ENCODE measurements at places on chromosomes 5 and 9.
A peak's percentile ranks its signal among the peaks of the same experiment; 100 is the strongest.

GRCh38 chr5:54825005-54825404, 160.4 kb downstream of the ESM1 start:
- no peak for DNase-seq

DNA sequence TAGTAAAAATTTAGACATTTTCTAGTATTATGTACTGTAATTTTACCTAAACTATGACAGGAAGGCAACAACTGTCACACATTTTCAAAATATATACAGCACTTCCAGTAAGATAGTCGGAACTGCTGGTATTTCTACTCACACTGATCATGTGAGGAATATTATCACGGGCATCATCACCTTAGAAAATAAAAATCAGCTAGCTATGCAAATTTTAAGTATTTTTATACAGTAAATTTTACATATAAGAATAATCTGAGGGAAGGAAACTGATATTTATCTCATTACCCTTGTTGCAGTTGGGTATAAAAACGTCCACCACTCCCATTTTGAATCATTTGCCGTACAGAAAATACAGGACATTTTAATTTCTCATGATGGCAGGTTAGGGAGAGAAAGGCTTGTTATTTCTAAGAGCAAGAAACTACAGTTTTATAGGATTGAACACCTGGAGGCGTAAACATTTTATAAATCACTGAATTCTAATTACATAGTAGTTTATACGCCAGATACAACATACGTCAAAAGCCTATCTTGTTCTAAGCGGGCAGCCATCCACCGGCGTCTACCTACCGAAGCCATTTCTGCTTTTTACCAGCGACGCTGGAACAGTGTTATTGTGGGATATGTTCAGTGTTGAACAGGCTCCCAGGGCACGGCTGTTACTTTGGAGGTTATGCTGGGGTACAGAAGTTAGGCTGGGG, 729 bp upstream of the TNPO1 start:
- DNase-seq, result no peak

DNA sequence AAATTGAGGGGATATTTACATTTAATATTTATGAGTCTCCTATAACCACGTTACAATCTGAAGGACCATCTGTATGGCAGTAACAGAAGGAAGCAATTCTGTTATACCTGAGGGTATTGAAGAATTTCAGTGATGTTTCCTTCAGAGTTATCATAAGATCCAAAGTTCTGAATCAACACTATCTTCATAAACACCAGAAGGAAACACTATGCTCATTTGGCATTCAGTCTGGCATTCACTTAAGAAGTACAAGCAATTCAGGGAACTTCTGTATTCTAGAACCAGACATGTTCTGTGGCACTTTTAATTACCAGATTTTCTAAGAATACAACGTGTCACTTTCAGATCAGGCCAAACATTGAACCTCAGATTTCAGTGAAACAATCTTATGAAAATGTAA, 9.6 kb downstream of the DAB2 start:
- DNase-seq, result no peak

GRCh38 chr9:137551264-137552021, at the start of gene MRPL41:
TSS of gene MRPL41 (plus strand) at chr9:137551879. CDS start at chr9:137552082, 203 bp downstream.
- peak; percentile 96 for DNase-seq

DNA sequence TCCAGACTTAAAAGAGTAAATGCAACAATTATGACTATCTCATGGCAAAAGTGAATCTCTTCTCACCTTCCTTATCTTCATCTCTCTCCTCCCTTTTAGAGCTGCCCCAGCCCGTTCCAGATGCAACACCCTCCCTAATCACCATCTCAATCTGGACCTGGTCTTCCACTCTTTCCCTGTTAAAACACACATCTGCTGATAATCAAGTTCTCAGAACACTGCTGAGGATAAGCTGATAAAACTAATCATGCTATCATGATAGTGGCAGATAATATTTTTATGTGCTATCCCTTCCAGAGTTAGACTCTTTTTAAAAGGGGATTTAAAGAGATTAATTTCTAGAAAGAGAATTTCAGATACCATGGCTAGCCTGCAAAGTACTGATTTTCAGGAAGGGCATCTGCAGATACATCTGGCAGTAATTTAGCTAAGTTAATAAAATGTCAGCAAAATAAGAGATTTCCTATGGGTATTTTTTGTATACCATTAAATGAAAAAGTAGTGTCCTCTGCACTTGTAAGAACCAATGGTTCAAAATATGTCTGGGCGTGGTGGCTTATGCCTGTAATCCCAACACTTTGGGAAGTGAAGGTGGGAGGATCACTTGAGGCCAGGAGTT, 17.2 kb downstream of the SGTB start:
- DNase-seq, result no peak

DNA sequence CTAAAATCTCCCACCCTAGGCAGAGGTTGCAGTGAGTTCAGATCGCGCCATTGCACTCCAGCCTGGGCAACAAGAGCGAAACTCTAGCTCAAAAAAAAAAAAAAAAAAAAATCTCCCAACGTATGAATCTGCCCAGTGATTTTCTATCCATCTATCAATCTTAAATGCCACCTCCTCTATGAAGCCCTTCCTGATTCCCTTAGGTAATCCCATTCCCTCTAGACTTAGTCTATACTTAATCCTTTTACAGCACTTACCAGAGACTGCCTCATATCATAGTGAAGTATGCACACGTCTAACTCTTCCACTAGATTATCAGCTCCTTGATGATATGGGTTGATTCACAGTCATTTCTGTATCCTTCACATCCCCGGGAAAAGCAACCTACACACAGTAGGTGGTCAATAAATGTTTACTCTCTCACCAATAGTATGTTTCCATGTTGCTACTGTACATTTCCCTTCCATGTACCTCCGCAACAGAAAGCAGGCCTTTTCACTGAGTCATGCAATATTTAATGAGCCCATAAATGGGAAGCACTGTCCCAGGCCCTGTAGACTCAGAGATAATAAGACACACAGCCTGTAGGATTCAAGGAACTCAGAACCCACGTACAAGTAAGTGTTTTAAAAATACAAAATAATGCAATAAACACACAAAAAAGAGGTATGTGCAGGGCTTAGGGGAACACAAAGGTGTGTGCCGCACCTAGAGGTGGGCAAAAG, 1.2 kb downstream of the DROSHA start:
- DNase-seq, result no peak

GRCh38 chr5:82808960-82809359, 268.2 kb downstream of the TMEM167A start:
- no peak for DNase-seq
